ENCODE measurements at places on chromosomes 13 and 19. TPM values are rescaled to one million over a fixed set of nuclear protein-coding genes. Genes with fewer than 3 reads are reported as not detected.

GRCh38 chr19:5289060-5289990 lies 51.3 kb downstream of the PTPRS start:
- no peak for DNase-seq

Gene FUT2
- 0.52 TPM for total RNA-seq

DNA sequence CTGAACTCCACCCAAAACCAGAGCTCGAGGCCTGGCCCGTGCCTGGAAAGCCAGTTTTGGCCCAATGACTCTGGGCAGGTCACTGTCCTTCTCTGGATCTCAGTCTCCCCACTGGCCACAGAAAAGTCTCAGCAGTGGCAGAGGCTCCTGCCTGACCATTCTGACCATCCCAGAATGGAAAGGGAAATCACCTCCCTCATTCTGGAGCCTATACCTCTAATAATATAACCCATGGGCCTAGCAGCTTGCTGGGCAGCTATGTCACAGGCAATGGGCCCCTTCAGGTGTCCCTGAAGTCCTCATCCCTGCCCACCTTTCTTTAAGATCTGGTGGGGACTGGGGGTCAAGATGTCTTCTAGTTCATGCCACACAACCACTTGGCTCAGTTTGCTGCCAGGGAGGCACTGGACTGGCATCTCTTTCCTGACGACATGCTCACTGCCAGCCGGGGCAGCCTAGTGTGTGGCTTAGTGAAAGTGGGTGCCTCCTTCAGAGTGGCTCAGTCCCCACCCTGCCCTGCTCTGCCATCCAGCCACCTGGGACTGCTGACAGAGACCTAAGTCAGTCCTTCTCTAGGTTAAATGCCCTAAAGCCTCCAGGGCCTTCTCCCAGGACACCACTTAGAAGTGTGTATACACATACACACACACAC lies 62.6 kb downstream of the AP1M1 start:
- no peak for DNase-seq

Gene C19orf67
- total RNA-seq = not detected

Gene GRIN3B
- total RNA-seq = under 0.01 TPM

Gene ICAM5
- total RNA-seq = not detected

Gene TMEM38A
- total RNA-seq = 3.5 TPM

Gene CARM1
- total RNA-seq = 29.3 TPM

Gene TMEM255B
- 6.9 TPM for total RNA-seq

Gene RFPL4AL1
- not detected for total RNA-seq

DNA sequence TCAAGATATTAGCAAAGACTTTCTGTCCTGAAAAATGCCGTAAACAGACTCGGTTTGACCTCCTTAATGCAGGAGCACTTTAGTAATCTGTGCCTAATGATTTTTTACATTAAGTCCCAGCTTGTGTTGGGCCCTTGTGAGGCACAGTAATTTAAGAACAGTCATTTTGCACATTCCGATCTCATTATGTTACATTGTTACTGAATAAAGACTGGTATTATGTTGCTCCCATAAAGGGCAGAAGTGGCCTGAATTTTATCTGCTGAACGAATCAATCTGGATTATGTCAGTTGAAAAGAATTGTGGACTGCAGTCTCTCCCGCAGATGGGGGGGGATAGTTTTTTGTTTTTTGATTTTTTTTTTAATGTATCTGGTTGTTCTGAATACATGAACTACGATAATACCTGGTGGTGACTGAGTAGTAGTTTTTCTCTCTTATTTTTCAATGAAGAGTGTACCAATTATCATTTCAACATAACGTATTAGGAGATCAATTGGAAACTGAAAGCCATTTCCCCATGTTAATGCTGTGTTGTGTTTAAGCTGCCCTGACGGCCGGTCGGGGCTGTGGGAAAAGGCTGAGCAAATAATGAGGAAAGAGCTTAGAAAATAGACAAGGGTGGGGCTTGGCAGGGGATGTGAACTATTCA lies 290.2 kb downstream of the ZNF536 start:
- DNase-seq = no peak

Gene JAK3
- total RNA-seq = 5.3 TPM

DNA sequence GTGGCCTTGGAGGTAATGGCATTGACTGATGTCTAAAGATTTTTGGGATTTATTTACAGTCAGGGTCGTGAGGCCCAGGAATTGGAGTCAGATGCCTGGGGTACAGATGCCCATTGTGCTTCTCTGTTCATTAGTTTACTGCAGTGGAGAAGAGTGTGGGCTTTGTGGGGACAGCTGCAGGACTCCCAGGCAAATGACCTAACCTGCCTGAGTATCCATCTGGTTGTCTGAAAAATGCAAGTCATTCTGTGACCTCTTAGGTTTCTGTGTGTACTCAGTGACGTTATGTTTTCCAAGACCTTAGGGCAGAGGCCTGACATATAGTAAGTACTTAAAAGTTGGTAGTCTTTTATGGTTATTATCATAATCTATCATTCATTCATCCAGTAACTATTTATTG lies 60.5 kb downstream of the SPATA13 start:
- no peak for DNase-seq

Gene PCP2
- not detected for total RNA-seq

Gene ZNF534
- 0.07 TPM for total RNA-seq

DNA sequence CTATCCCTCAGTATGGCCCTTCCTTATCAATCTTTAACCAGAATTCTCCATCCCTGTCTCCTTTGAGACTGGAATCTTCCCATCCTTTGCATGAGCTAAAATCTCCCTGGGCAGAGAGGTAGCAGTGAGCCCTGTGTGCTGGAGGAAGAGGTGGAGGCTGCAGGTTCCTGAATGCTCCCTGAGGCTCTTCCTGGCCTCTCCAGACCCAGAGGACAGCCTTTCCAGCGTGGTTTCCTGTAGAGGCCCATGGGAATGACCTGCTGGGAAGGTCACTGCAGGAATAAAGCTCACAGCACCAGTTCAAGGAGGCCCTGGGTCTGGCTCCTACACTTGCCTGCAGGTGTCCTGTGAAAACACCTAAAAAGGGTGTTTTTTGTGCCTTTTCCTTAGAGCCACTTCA lies 4.6 kb downstream of the OR10H2 start:
- no peak for DNase-seq

DNA sequence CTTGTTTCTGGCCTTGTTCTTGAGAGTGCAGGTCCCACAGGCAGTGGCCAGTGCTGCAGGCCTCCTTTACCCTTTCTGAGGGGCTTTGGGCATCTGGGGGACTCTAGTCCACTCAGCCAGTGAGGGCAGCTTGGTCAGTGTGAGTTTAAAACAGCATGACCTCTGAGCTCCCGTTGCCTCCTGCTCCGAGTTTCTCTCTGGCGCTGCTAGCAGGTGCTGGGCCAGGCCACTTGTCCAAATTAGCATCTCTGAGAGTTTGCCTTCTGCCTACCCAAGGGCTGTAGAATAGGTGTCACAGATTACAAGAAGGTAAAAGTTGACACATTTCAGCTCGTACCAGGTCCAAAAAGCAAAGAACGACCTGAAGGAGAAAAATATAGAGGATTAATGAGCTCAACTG lies 105.9 kb downstream of the SIPA1L3 start:
- DNase-seq = no peak

Gene ZNF816
- total RNA-seq = 4.2 TPM

Gene SIGLEC14
- total RNA-seq = not detected

GRCh38 chr19:49213791-49214190 lies 56.2 kb downstream of the TRPM4 start:
- DNase-seq = no peak

- no peak for DNase-seq
These were observed 11.5 kb downstream of the FAM187B start for GRCh38 chr19:35216833-35217648.

DNA sequence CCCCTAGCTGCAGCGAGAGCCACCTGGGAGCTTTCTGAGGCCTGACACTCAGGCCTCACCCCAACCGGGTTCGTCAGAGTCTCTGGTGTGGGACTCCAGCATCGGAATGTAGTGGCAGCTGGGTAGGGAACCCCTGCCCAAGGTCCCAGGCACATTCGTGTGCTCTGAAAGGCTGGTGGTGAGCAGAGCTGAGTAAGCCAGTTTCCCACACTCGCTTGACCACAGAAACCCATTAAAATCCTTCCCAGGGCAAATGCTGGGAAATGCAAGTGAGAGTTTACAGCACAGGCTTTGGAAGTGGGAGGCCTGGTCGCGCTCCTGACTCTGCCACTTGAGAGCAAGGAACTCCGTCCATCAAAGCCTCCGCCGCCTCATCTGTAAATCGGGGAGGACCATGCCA lies 4.2 kb downstream of the TRAPPC6A start:
- DNase-seq = peak; percentile 38

- no peak for DNase-seq
These were observed 19.0 kb upstream of the ATP11A start for GRCh38 chr13:112670864-112671263.

GRCh38 chr19:48133094-48133493 lies 22.5 kb upstream of the PLA2G4C start:
- DNase-seq = no peak

DNA sequence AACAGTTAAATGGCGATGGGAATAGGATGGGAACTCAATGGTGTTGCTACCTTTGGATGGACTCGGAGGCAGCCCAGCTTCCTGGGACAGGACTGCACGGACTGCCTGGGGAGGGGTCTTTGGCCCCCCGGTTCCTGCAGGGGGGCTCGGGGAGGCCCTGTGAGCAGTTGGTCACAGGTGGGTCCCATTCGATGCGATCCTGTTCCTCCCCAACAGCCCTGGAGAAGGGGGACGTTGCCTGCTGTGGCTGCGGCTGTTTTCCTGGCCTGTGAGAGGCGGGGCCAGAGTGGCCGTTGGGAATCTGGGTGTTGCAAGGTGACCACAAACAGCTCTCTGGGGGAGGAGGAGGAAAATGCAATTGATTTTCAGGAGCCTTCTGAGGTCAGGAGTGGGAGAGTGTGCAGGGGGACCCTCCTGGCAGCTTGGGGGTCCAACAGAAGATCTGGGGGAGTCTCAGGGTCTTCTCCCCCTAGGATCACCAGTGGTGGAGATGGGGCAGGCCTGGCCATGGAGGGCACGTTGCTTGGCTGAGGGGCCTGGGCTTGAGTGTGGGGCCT lies 1.9 kb upstream of the PLPPR3 start:
- DNase-seq = no peak

Gene ACTMAP
- 2.2 TPM for total RNA-seq

DNA sequence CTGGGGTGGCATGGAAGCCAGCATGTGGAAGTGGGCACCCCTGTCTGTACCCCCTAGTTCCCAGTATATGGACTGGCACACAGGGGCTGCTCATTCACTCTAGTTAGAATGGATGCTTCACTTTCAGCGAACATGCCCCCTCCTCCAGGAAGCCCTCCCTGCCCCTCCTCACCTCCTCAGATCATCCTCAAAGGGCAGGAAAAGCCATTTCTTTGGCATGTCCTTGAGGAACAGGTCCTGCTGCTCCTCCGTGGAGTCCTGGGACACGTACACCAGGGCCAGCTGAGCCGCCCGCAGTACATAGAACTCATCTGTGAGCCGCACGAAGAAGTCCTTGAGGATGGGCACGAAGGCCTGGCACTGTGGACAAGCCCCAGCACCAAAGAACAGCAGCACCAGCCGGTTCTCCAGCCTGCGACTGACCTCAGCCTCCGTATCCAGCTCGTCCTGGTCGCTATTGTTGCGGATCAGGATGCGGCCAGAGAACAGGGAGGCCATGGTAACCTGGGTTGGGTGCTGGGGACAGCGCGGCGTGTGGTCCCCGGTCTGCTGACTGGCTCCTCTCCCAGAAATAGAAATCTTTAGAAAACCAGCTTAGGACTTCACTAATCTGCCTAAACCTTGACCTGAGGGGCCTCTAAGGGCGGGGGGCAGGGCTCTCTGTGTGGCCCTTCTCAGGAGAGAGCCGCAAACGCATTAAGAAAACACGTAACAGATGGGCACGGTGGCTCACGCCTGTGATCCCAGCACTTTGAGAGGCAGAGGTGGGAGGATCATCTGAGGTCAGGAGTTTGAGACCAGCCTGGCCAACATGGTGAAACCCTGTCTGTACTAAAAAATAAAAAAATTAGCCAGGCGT lies at the start of gene NXNL1:
TSS of gene NXNL1 (minus strand) at position 555 of the 859 bp plus-strand sequence. CDS start at position 498, 57 bp downstream.
- DNase-seq = no peak

DNA sequence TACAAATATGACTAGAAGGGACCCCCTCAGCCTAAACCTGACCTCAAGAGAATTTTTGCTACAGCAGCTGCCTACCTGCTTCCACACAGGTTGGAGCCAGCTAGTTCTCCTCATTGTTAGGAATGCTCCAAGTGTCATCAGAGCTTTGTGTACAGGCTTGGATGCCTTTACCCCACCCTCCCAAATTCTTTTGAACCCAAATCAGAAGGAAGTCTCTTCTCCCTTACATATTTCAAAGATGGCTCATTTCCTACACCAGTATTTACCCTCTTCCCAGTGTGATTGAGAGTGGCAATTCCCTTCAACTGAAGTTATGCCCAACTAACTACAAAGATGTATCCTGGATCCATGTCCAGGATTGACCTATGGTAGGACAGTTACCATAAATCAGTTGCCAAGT lies 323.2 kb downstream of the OXGR1 start:
- DNase-seq = no peak

- DNase-seq = no peak
These were observed 1.8 kb downstream of the EXOSC5 start for GRCh38 chr19:41395355-41395754.

Gene COL4A2
- total RNA-seq = 513 TPM

GRCh38 chr13:111204438-111205177 lies 89.5 kb downstream of the ARHGEF7 start:
- DNase-seq = no peak

DNA sequence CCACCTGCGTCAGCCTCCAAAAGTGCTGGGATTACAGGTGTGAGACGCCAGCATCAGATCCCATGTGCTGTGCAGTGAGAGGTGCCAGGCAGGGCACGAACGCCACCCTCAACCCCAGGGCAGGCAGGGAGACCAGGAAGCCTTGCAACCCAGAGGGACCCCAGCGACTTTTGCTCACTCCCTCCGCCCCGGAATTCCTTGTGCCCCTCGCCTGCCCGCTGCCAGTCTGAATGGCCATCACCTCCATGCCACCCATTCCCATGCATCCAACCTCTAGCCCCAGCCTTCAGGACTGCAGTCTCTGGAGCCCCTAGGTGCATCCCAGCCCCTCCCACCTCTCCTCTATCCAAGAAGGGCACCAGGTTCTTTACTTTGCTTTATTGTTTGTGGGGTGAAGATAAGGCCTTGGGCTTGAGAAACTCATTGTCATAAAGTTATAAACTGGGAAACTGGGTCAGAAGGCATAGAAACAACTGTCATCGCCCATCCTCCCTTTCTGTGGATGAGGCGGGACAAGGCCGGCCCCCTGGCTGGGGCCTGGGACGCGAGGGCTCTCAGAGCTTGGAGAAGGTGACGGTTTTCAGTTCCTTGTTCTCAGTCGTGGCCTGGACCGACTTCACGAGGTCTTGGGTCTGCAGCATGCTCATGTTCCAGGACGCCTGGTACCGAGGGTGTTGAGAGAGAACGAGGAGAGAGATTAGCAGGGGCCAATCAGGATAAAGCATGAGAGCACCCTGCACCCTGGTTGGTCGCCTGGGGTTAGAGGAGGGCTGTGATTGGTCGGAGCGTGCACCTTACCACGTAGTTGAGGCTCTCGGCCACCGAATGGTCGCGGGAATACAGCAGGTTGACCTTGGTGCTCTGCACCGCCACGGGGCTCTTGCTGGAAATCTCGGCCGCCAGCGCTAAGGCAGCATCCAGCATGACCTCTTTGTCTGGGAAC lies 2.6 kb upstream of the LGALS4 start:
- DNase-seq = no peak

GRCh38 chr13:79108914-79109643 lies 297.0 kb downstream of the RBM26 start:
- DNase-seq = no peak

- DNase-seq = no peak
These were observed 1.1 kb upstream of the FAM187B start for GRCh38 chr19:35229601-35230000.

- peak; percentile 6 for DNase-seq
These were observed 349.2 kb upstream of the KLHL1 start for GRCh38 chr13:70457474-70457873.

- DNase-seq = no peak
These were observed 261.0 kb downstream of the GPC5 start for GRCh38 chr13:91659256-91660075.

Gene ZNF112
- total RNA-seq = 2.8 TPM

Gene PSENEN
- 49.6 TPM for total RNA-seq
